ENCODE measurements at places on chromosomes 2 and 18.

GRCh38 chr2:239049421-239050251 lies 201.8 kb downstream of the TWIST2 start:
- no peak for DNase-seq

DNA sequence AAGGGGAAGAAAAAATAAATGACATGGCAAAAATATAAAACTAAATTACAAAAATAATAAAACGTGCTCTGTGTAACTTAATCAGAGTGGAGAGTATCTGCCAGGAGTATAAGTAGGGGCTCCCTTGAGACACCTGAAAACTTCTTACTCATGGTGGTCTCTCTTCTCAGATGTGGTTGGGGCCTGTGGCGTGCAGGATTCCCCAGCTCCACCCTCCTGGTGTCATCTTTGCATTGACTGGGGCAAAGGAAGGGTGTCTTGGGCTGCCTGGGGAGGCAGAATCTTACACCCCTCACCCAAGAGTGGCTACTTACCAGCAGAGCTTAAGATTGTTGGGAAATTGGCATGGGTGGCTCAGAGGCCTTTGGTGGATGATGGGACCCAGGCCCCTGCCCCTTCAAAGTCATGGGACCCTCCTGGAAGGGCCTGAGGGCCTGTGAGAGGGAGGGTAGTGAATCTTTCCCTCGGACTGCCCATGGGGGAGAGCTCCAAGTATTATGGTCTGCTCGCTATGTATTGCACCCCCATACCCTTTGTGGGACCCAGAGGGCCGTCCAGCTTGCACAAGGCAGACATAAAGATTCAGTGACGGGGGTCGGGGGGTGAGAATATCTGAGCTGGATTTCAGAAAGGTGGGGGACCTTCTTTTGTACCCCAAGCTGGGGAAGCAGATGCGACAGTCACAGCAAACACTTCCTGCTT lies 6.9 kb upstream of the TRAF3IP1 start:
- no peak for DNase-seq

- DNase-seq, result no peak
Observed at GRCh38 chr2:86025229-86025820, 80.4 kb downstream of the POLR1A start.

GRCh38 chr2:19299522-19299921 lies 58.9 kb downstream of the OSR1 start:
- DNase-seq, result no peak

DNA sequence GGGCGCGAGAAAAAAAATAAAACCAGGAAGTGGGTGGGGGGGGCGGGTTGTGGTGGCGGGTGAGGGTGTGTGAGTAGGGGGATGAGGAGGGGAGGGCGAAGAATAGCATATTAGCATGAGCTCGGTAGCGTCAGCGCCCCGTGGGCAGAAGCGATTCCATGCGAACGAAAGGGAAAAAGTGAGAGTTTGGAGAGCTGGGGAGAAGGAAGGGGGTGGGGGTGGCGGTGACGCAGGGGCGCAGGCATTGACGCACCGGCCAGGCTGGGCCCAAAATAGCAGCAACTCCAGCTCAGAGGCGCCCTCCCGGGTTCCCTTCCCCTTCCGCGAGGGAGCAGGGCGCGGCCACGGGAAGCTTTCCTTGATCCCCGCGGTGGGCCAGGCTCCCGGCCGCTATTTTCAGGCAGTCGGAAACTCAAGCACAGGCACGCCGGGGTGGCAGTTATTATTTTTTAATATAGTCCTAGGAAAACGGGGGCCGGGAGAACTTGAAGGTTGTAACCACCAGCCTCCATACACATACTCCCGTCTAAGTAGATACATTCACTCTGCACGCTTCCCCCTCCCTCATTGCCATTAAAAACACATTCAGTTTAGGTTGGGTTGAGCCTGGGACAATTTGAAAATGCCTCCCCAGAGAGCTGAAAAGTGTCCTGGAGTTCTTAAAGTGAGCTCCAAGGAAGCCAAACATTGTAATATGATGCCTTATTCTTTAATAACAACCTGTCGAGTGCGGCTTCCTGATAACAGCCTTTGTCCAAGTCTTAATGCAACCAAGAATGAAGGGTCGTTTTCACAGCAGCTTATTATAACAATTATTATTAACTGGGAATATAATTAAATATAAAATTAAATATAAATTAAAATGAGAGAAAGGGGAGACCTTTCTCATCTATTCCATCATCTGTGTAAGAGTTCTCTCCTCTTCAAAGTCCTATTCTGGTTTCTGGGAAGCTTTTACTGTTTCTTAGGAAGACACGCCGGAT lies 2.3 kb upstream of the NR4A2 start:
- peak; percentile 80 for DNase-seq

- no peak for DNase-seq
Observed at GRCh38 chr18:79560861-79561210, 118.8 kb upstream of the CTDP1 start.

DNA sequence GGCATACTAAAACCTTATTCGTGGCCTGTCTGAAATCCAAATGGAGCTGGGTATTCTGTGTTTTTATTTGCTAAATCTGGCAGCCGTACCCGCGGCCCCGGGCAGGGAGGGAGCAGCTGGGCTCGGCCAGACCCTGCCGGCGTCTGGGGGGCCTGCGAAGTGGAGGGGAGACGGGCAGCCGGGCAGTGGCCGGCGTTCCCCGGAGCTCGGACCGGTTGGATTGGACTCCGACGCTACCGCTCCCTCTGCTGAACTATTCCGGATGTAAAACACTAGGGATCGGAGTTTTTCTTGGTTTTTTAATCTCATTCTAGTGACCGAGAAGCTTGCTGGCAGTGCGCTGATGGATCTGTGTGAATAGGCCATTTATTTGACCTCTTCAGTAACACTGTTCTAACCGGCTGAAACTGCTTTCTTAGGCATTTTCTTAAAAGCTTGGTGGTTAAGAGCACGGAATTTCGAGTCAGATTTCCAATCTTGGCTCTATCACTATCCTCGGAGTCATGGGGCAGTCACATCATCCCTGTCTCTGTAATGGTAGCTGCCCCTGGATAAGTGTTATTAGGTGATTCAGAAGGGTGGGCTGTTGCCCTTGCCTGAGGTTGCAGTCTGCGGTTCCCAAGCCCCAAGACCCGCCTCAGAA lies 694 bp downstream of the UNC50 start:
- no peak for DNase-seq

DNA sequence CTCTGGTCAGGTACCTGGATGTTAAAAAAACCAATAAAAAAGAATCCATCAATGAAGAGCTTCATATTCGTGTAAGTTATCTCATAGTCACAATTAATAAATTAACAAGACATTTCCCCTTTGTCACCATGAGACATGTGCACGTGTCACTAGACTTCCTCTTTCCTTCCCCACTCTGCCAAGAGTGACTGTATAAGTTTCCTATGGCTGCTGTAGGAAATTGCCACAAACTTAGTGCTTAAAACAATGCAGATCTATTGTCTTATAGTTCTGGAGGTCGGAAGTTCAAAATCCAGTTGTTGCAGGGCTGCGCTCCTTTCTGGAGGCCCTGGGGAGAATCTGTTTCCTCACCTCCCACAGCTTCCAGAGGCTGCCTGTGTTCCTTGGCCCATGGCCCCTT lies 35.8 kb downstream of the SLC9A4 start:
- DNase-seq, result no peak

- DNase-seq, result no peak
Observed at GRCh38 chr2:136809998-136810397, 44.7 kb downstream of the THSD7B start.

- DNase-seq, result no peak
Observed at GRCh38 chr2:156006721-156007618, 325.6 kb downstream of the NR4A2 start.

DNA sequence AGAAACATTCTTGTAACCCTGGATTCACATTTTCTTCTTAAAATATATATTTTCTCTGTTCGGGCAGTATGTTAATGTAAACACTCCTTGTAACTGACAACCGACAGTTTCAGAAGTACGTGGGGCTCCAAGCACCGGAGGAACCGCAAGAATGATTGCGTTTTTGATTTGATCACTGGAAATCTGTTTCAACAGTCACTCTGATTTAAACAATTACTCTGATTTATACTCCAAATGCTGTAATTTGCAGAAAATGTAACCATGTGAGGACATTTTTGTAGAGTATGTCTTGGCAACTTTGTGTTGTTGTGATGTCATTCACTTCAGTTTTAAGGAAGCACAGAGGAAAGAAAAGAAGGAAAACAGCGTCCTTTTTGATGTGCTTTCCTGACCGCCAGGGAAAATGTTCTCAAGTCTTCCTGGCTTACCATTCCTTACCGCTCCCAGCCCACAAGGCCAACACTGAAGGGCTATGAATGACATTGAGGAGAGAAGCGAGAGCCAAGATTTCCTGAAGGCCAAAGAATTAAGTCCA lies 77.7 kb downstream of the APOB start:
- no peak for DNase-seq

DNA sequence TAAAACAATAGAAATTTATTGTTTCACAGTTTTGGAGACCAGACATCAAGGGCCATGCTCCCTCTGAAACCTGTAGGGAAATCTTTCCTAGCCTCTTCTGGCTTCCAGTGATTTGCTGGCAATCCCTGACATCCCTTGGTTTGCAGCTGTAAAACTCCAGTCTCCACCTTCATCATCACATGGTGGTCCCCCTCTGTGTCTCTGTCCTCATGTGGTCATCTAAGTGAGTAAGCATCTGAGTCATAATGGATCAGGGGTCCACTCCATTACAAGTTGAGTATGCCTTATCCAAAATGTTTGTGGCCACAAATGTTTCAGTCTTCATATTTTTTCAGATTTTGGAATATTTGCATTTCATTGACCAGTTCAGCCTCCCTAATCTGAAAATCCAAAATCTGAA lies 5.6 kb upstream of the SGPP2 start:
- DNase-seq, result no peak

DNA sequence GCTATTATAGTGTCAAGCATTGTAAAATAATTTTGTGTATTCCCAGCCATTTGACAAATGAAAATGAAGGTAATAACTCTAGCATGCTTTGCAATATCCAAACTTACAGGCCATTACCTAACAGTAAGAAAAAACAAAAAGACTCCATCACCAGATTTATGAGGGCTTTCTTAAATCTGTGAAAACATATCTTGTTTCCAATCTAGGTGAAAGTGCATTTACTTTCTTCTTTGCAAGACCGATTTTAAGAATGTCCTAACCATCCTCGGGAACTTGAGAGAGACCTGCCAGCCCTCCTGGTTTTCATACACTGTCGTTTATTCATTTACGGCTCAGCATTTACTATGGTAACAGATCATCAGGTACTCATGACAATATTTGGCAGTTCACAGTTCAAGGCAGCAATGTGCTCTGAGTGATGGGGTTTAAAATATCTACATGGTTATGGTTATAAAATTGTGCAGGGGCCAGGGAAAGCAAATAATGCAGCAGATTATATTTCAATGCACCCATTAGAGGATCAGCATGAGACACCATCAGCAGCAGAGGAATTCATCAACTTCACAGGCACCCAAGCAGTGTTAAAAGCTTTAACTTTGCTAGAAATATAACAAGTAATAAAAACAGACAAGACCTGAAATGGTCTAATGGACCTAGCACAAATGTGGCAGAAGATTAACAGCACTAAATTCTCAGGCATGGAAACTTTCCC lies 34.4 kb upstream of the PARD3B start:
- no peak for DNase-seq

- DNase-seq, result no peak
Observed at GRCh38 chr18:76684265-76684664, 138.1 kb upstream of the ZNF236 start.
